ENCODE measurements at places on chromosomes 12 and 14. TPM values are rescaled to one million over a fixed set of nuclear protein-coding genes. Genes with fewer than 3 reads are reported as not detected.

CLEC1A gene
- 6.3 TPM for total RNA-seq

DNA sequence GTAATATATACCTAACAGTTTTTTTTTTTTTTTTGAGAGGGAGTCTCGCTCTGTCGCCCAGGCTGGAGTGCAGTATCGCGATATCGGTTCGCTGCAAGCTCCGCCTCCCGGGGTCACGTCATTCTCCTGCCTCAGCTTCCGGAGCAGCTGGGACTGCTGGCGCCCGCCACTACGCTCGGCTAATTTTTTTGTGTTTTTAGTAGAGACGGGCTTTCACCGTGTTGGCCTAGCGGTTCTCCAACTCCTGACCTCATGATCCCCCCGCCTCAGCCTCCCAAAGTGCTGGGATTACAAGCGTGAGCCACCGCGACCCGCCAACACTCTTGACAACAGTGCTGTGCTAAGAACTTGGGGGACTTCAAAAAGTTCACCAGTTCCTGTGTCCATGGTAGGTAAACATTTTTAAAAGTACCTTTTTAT is 63.5 kb downstream of the FOXG1 start:
- H3K36me3 ChIP-seq = no peaks in the 10 kb centered on the region
- no peak overlapping the region for H3K27ac ChIP-seq
- H3K4me1 ChIP-seq = no peaks in the 10 kb centered on the region
- no peak for DNase-seq

- no peak overlapping the region for H3K4me3 ChIP-seq
- no peaks in the 10 kb centered on the region for H3K27me3 ChIP-seq
- H3K4me1 ChIP-seq = no peaks in the 10 kb centered on the region
- H3K36me3 ChIP-seq = no peaks in the 10 kb centered on the region
These were observed 41.3 kb downstream of the FANCM start for GRCh38 chr14:45177076-45177475.

DNA sequence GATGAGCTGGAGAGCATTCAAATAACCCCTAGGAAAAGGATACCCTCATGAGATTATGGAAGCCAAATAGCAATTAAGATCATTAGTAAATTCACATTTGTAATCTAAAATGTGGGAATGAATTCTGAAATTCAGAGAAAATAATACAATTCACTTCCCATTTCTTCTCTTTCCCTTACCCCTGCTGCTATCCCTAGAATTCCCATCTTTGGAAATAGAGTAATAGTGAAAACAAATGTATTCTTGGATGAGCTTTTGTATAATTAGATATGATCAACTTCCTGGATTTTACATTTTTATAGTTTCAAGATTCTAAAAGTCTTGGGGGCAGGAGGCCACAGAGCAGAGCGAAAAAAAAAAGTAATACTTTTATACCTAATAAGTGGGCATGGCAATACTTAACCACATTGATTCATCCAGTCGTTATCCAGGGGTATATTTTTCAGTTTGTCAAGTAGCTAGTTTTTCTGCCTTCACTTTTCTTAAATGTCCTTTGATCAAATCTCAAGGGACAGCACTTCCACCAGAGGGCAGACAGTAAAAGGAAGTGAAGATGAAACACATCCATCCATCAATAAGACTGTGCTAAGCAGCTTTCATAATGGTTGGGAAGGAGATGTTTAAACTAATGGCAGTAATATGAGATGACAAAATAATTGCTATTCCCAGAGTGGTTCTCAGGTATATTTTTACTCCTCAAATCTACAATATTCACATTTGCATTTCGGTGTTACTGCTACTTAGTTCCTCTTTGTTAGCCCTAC is 401.3 kb downstream of the DIO2 start:
- H3K36me3 ChIP-seq = no peaks in the 10 kb centered on the region
- no peak for DNase-seq
- no peaks in the 10 kb centered on the region for H3K4me1 ChIP-seq
- H3K4me3 ChIP-seq = no peak overlapping the region

DNA sequence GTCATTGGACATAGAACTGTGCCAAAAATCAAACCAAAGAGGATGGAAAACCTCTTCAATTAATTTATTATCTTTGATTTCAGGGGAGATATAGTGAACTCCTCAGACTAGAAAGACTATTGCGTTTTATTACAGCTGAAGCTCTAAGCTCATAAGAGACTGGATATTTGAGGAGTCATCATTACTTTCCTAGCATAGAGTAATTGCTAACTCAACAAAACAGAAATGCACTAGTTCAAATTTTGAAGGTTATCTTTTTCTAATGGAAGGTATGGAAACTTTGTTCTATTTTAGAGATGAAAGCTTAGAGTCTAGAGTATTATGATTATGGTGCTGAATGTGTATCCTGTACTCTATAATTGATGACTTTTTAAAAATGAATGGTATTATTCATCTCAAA is 5.3 kb upstream of the BEST3 start:
- no peaks in the 10 kb centered on the region for H3K4me1 ChIP-seq
- H3K27me3 ChIP-seq = no peaks in the 10 kb centered on the region
- H3K36me3 ChIP-seq = no peaks in the 10 kb centered on the region
- DNase-seq = no peak
- H3K4me3 ChIP-seq = no peak overlapping the region
- no peak overlapping the region for H3K27ac ChIP-seq

PLD4 gene
- 3.2 TPM for total RNA-seq

DNA sequence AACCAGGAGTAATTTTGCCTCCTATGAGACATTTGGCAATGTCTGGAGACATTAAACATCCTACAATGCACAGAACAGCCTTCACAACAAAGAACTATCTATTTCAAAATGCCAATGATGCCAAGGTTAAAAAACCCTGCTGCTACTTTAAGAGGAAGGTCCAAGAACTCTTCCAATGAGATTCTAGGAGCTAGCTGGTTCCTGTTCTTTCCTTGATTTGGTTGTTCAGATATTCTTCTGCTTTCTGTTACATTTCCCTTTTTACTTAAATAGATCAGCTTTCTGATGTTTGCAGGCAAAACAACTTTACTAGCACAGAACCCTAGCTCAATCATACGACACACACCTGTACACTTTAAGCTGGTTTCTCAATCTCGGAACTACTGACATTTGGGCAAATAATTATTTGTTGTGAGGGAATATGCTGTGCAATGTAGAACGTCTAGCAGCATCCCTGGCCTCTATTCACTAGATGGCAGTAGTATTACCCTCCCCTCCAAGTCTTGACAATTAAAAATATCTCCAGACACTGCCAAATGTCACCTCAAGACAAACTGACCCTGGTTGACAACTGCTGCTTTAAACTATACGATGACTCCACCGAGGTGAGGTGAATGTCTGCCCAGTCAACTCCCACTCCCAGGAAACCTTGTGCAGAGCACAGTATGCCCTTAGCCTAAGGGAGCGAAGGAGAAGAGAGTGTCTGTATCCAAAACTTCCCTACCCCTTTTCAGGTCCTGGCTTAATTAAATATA is 4.4 kb downstream of the BLTP3B start:
- H3K36me3 ChIP-seq = no peaks in the 10 kb centered on the region
- peak overlapping the region; percentile 3 for H3K4me3 ChIP-seq
- H3K27ac ChIP-seq = no peak overlapping the region
- no peaks in the 10 kb centered on the region for H3K4me1 ChIP-seq

Measured in kidney (tissue), 22 donors.